ENCODE measurements at places on chromosomes 1 and 21.

DNA sequence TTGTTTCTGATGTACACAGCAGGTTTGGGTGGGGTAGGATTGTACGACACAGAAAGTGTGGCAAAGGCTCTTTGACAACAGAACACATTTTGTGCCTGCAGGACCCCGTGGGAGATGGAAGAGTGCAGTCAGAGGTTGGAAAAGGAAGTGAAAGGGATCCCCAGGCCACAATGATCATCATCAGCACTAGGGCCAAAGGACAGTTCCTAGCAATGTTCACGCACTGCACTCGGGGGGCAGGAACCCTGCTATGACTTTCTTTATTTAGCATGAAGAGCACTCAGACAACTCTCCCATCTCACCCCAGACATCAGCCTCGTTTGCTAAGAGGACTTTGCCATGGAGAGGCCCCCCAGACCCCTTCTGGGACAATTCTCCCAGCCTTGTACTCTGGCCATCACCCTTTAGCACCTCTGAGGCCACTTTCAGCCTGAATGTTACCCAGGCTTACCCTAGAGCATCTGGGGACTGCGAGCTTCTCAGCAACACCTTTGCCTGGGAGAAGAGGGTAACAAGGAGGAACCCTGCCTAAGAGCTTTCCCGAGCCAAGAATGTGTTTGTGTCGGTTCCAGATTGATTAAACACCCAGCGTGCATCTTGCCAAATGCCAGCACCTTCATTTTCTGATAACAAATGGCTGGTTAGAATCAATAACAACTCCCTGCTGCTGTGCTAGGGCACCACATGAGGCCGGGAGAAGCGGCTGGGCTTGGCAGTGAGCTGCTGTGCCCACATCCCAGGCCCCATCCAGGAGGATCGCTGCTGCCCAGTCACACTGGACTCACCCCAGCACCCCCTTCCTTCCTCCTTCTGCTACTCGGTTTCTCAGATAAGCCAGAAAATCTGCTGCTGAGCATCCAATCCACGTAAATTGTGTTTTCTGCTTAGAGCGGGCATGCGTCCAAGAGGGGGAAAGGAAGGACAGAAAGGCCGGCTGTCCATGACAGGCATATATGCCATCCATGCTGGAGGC, 633.1 kb downstream of the AJAP1 start:
- DNase-seq: no peak

- no peak for DNase-seq
These were observed 3.9 kb upstream of the IFNLR1 start for GRCh38 chr1:24190983-24191461.

GRCh38 chr1:236522937-236523703, 662 bp upstream of the LGALS8 start:
- DNase-seq: peak; percentile 22

DNA sequence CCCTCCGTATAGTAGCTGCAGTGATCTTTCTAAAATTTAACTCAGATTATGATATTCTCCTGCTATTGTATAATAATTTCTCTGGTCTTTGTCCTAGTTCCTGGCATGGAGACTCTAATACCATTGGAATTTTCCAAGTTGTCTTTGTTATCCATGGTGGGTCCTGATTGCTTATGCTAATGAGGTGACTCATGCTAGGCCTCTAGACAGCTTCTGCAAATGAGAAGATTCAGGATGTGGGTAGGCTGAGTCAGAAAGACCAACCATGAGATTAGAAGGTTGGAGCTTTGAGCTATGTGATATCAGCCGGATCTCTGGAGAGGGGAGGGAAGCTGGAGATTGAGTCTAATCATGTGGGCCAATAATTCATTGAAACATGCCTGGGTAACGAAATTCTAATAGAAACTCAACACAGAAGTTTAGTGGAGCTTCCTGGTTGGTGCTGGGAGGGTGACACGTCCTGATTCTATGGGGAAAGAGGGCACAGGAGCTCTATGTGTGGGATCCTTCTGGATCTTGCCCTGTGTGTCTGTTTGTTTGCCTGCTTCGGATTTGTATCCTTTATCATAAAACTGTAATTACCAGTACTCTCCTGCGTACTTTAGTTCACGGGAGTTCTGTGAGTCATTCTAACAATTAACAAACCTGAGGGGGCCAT, 73.2 kb upstream of the CNIH3 start:
- DNase-seq: no peak

GRCh38 chr1:39262802-39263201, 58.3 kb downstream of the MACF1 start:
- DNase-seq: no peak

DNA sequence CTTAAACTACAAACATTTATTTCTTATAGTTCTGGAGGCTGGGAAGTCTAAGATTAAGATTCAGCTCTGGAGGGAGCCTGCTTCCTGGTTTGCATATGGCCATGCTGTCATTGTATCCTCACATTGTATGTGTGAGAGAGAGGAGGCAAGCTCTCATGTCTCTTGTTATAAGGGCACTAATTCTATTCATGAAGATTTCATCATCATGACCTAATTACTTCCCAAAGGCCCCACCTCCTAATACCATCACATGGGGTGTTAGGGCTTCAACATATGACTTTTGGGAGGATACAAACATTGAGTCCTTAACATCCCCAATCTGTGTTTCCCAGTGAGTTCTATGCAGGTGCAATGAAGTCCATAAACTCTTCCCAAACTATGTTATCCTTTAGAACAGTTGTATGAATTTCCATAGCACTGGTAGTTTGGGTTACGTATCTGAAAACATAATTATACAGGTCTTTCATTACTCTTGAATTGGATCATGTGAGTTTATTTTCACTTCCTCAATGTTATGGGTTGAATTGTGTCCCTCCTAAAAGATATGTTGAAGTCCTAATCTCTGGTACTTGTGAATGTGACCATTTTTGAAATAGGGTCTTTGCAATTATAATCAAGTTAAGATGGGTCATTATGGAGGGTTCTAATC, 124.2 kb downstream of the RUNX1 start:
- no peak for DNase-seq

- no peak for DNase-seq
These were observed 2.2 kb downstream of the PAQR6 start for GRCh38 chr1:156245451-156246232.

DNA sequence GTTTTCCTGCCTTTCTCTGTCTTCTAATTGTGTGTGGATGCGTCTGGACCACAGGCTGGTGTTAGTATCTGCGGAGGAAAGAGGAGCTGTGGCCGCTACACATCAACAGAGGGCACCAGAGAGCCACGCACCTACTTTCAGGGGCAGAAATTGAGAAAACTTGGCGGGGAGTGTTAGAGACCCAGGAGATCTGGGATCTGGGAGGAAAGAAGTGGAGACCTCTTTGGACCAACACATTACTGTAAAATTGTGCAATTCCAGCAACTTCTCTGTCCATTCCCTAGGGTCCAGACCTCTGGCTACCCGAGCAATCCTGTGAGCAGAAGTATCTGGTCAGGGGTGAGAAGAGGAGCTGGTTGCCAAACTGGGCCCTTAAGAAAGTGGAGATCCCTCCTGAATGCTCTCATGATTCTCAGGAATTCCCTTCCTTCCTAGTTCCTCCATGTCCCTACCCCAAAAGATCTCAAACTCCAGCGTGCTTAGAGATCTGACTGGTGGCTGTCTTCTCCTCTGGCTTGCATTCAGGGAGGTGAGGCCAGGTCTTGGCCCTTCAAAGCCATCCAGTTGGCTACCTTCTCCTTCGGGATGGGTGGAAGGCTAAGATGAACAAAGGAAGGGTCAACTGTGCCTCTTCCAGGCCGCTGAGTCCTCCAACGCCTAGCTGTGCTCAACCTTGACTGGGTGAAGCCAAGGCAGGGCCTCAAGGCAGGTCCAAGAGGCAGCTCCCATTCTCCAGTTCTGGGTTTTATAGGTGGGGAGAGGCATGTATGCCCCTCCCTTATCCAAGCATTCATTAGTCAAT, 1.2 kb upstream of the KIRREL1 start:
- DNase-seq: peak; percentile 79

DNA sequence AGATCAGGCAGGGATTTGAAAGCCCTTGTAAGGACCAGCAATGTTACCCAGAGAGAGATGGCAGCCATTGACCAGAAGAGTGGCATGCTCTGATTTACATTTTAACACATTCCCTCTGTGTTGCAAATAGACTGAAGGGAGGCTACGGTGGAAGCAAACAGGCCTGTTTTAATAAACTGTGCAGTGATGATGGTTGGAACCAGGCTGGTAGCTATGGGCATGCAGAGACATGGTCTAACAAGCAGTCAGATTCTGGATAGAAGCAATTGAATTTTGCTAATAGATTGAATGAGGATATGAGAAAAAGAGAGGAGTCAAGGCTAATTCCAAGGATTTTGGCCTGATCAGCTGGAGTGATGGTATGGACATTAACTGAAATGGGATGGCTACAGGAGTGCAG, 32.3 kb upstream of the ZNF648 start:
- DNase-seq: no peak

GRCh38 chr1:205458777-205459566, 3.1 kb upstream of the BLACAT1 start:
- peak; percentile 87 for DNase-seq

GRCh38 chr1:206796116-206796515, 23.8 kb upstream of the IL10 start:
- no peak for DNase-seq

DNA sequence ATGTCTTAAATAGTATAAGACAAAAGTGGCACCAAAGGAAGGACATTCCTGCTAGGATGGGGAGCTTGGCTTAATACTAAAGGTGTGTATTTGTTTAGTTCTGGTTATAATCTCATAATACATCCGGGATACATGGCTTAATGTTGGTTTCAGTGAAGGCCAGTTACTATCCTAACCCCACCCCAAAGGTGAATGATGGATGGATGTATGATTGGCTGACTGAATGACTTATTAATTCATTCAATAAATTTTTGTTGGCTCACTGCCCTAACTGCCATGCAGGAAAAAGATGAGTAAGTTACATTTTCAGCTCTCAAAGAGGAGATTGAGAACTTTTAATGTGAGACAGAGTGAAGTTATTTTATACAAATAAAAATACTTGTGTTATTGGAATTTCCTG, 52.2 kb downstream of the PHACTR4 start:
- no peak for DNase-seq

DNA sequence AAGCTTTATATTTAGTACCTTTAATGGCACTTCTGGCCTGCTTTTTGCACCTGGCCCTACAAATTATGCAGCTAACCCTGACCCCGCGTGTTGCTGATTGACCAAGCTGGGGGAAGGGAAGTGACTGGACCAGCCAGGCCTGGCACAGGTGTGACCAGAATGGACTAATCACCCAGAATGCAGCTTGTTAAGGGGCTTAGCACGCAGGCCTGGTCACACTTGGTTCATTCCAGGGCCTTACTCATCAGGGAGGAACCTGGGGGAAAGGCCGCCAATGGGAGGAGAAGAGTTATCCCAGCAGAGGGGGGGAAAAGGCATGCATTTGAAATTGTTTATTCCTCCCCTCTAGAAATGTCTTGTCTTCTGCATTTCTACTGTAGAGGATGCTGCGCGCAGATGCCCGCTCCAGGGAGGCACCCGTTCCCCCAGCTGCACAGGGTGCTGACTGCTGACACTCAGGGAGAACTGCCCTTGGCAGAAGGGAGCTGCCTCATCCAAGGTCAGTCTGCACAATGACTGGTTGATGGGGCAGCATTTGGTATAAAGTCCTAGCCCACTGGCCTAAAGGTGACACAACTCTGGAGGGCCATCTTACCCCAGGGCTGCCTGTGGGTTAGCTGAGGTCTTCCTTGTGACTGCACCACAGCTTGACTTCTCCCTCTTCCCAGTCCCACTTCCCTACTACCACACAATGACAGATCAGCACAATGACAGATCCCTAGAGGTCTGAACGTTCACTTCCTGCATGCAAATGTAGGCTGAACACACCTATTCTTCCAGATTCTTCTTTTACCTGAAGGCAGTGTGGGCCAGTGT, 29.0 kb downstream of the DHCR24 start:
- DNase-seq: peak; percentile 22

- DNase-seq: peak; percentile 21
These were observed 32.3 kb upstream of the SPAG17 start for GRCh38 chr1:118217141-118217838.
